ENCODE measurements at places on chromosomes 7 and 10.

GRCh38 chr10:113613427-113613826 is 50.4 kb downstream of the NRAP start:
- DNase-seq, result no peak

DNA sequence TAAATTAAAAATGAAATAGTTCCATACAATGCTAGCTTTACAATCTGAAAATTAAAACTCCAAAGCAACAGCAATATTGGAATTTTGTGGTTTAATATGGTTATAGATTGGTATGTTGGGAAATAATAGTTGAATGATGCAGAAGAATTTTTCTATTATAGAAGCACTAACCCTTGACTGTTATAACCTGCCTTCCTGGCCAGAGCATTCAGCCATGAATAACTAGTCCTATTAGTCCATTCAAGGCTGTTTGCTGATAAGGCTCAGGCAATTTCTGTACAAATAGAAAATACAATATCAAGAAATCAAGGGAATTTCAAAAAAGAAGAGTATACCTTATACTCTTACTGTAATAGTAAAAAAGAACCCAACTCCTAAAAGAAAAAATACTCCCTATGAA is 101.6 kb upstream of the SP4 start:
- DNase-seq, result no peak

- DNase-seq, result no peak
These were observed 12.1 kb upstream of the NPVF start for GRCh38 chr7:25240340-25240739.

DNA sequence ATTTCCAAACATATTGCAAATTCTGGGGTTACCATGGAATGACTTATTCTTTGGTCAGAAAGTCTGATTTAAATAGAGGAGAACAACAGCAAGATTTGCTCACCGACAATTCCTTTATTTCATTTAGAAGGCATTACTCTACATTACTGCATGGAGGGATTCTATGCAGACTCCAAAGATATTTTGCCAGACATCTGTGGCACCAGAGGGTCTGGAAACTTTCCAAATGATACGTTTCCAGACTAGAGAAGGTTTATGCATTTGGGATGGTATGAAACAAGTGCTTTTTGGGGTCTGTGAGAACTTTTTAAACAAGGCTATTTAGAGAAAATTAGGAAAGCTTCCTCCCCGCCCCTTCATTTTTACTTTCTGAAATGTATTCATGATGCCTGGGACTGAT is 125.3 kb downstream of the SAMD9 start:
- DNase-seq, result no peak

GRCh38 chr10:44864051-44864450 is 47.1 kb upstream of the TMEM72 start:
- DNase-seq, result no peak

GRCh38 chr7:97008275-97008917 is 3.0 kb downstream of the DLX6 start:
- DNase-seq, result no peak

DNA sequence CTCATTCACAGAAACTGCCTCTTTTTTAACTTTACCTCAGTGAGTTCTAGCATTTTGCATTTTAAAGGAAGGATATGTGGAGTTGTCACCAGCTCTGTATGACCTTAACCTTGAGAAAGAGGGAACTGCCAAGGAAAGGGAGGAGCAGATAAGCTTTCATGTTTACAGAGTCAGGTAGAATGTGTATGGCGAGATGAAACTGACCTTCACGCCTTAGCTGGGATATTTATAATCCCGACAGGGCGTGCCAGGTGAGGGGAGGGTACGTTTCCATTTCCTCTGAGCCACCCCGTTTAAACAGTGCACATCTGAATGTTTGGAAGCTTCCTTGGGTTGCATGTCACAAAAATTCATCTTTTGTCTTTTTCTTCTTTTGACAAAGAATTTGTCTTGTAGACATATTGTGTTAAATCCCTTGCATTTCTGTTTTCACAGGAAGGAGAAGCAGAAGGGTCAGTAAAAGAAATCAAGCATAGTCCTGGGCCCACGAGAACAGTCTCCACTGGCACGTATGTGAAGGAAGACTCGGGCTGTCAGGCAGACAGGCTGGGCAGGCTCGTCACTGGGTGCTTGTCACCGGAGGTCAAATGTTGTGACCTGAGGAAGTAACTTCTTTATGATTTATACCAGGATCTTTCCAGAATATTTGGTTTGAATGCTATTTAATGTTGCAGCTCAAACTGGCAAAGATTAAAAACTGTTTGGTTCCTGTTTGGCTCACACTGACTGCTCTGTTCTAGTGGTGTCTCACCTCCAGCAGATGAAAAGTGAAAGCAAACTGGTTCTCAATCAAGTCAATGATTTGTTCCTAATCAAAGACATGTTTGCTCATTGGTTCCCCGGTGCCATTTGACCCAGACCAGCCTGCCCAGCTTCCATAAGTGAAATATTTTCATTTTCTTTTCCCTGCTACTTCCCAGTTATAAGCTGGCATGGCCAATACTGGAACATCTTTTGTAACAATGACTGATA is 16.2 kb downstream of the OPTN start:
- no peak for DNase-seq

- no peak for DNase-seq
These were observed 78.6 kb downstream of the CHCHD3 start for GRCh38 chr7:133003052-133003910.

DNA sequence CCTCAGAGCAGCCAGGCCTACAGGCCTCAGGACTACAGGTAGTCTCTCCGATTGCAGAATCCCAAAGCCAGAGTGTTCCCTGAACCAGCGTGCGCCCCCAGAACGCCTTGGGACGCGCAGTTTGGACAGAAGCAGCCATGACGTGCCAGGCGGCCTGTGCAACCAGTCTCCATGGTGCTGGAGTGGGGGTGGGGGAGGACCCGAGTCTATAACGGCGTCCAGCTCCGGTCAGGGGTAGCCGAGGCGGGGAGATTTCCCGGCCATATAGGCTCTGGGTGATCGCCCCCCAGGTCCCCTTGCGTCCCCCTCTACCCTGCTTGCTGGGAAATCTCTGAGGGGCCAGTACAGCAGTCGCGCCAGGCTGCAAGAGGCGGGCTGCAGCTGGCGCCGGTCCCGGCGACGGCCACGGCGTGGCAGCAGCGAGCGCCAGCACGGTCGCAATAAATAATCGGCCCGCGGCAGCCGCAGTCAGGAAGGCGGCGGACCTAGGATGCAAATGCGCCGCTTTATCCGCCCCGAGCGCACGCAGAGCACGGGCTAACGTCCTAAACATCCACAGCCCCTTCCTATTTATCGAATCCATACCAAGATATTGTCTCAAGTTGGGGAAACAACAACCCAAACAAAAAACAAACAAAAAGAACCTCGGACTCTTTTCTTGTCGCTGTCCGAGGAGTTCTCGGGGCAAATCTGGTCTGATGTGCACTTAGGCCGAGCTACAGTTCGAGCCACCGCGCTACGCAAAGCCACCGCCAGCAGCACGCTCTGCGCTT is 1.6 kb downstream of the HOXA3 start:
- peak; percentile 45 for DNase-seq

DNA sequence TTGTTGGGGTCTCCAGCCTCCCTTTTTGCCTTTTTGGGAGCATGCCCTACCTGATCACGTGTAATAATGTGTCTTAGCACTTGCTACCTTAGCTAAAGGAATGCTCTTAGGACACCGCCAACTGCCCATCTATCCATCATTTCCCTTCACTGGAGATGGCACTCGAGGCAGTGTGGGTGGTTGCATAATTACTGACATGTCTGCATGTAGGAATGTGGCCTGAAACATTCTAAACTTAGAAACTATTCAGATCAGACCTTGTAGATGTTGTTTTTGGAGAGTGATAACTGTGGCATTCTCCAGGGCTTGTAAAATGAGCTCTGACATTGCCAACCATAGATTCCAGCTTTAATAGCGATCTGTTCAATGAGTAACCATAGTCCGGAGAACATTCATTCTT is 365.8 kb downstream of the BBS9 start:
- no peak for DNase-seq

- no peak for DNase-seq
These were observed 17.5 kb downstream of the NUDT1 start for GRCh38 chr7:2259480-2259879.

- DNase-seq, result no peak
These were observed 105.5 kb downstream of the MYOF start for GRCh38 chr10:93376372-93377293.

DNA sequence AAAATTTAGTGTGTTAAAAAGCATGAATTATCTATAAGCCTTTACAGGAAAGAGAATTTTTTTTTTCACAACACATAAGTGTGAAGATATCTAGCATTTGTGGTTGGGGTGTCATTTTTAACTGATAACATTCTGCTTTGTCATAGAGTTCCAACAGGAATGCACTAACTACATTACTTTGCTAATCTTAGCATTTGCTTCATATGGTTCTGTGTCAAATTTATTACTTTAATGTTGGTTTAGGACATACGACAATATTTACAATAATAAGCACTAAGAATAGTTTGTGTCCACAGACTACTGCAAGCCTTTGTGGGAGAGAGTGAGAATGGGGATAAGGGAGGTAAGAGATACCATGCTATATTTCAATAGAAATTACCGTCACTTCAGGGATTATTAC is 40.6 kb upstream of the MAGI2 start:
- DNase-seq, result no peak

GRCh38 chr10:26555719-26556368 is 117.7 kb downstream of the APBB1IP start:
- DNase-seq, result no peak

DNA sequence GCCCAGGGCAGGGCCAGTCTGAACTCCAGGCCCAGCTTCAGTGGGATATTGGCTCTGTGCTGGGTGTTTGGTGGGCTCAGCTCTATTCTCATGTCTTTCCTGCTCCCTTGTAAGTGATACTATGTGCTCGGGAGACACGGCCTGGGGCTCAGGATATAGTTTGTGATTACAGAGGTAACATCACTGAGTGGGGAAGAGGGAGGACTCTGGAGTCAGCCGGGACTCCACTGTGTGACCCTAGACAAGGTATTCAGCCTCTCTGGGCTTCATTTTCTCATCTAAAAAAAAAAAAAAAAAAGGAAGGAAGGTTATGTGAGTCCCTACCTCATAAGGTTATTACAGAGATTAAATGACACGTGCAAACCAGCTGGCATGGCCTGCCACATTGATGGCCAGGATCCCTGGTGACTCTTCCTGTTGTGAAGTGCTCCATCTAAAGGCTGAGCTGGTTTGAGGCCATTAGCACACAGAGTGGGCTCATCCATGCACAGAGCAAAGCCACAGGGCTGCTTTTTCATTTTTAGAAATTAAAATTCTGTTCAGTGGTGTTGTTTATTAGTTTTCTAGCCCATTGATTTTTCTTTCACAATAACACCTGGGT is 15.7 kb downstream of the SLC13A4 start:
- no peak for DNase-seq

GRCh38 chr7:23012908-23013714 is 819 bp downstream of the HYCC1 start:
- DNase-seq, result no peak

DNA sequence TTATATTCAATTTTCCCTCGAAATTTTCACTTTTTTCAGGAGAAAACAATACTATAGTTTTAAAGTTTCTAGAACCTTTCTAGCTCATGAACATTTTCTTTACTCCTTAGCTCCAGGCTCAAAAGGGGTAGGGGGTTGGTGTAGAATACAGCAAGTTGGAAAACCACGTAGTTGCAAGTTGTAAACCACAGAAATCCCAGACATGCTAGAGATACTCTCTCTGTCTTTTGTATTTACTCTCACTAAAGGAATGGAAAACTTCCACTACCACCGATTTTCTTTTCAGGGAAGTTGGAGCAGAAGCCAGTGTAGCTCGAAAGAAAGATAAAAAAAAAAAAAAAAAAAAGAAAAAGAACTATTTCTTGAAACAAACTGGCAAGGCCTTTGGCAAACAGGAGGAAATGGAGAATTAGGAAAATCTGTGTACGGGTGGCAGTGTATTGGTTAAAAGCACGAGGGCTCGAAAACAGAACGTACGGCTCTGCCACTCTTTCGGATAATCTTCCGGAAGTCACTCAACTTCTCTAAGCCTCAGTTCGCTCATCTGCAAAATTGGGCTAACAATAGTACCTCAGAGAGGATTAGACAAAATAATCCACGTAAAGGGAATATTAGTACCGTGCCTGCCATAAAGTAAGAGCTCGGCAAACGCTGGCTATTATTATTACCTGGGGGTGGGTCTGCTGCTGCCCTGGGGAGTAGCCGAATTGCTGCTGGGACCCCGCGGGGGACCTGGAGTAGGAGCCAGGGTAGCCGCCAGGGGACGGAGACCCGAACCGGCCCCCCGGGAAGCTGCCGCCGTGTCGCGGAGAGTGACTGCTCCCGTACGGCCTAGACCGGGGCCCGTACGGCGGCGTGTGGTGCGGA is 628 bp downstream of the MPLKIP start:
- DNase-seq, result no peak

DNA sequence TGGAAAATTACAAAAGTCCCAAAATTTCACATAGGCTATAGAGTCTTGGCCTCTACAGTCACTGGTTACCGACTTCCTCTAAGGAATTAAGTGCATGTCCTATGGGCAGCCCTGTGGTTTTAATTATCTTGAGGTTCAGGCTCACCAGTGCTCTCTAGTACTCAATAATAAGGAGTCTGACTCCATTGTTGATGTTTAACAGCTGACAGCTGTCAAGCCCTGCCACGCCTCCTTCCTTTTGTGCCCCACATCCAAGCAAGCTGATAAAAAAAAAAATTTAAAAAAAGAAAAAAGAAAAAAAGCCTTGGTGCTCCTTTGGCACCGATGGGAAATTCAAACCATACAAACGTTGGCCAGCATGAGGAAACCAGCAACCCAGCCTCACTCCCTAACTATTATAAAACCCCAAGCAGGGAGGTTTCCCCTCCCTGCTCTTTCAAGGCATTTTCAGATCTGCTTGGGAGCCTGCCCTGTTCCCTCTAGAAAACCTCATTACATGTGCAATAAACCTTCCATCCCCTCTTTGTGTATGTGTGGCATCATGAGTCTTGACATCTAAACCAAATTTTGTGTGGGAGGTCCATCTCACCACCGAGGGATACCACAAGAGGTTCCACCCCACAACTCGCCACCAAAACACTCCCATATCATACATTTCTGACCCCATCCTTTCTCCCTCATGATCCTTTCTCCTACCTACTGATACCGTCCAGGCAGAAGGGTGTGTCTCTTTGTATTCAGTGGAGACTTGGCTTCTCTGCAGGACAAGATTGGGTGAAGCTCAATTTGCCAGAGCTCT is 70.9 kb upstream of the CCDC71L start:
- no peak for DNase-seq

DNA sequence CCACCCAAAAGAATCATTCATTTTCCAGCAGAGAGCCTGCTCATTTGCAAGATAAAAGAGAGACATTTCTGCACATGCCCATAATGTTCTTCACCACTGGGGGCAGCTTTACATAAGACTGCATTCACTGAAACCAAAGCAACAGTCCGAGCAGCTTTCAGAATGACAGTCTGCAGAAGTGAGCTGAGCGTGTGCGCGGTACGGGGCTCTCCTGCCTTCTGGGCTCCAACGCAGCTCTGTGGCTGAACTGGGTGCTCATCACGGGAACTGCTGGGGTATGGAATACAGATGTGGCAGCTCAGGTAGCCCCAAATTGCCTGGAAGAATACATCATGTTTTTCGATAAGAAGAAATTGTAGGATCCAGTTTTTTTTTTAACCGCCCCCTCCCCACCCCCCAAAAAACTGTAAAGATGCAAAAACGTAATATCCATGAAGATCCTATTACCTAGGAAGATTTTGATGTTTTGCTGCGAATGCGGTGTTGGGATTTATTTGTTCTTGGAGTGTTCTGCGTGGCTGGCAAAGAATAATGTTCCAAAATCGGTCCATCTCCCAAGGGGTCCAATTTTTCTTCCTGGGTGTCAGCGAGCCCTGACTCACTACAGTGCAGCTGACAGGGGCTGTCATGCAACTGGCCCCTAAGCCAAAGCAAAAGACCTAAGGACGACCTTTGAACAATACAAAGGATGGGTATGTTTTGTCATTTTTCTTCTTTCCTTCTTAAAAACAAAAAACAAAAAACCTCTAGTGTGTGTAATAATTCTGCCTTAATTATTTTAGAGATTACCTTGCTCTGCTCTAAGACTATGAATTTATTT is at the start of gene LRRTM3:
LRRTM3 (plus strand) TSS at position 141 of the 820 bp plus-strand sequence.
- no peak for DNase-seq
